ENCODE measurements at places on chromosomes 1 and 21. TPM values are rescaled to one million over a fixed set of nuclear protein-coding genes. Genes with fewer than 3 reads are reported as not detected.

DNA sequence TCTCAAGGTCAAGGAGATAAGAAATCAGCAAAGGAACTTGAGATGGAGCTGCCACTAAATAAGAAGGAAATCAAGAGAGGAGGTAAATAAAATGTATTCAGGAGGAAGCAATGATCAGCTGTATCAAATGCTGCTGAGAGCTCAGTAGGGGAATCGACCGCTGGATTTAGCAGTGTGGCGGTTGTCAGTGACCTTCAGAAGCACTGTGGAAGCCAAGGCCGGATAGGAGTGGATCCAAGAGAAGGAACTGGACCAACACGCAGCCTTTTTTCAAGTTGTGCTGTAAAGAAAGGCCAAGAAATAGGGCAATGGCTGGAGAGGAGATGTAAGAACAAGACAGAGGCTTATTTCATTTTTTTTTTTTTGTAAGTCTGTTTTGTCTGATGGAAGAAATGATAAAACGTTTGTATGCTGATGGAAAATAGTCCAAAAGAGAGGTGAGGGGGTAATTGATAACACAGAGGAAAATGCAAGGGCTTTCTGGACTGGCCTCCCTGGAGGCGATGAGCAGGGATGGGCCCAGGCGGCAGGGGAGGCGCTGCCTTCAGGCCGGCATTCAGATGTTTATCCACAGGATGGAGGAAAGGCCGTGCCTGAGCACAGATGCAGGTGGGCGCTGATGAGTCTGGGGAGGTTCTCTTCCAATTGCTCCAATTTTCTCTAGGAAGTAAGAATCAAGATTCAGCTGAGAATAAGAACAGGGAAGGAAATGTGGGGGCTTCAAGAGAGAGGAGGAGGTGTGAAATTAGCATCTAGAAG lies 17.5 kb upstream of the FAM43B start:
- no peak for DNase-seq

- DNase-seq: peak; percentile 89
Measured at GRCh38 chr1:203628201-203629015, 1.8 kb downstream of the ATP2B4 start.

DNA sequence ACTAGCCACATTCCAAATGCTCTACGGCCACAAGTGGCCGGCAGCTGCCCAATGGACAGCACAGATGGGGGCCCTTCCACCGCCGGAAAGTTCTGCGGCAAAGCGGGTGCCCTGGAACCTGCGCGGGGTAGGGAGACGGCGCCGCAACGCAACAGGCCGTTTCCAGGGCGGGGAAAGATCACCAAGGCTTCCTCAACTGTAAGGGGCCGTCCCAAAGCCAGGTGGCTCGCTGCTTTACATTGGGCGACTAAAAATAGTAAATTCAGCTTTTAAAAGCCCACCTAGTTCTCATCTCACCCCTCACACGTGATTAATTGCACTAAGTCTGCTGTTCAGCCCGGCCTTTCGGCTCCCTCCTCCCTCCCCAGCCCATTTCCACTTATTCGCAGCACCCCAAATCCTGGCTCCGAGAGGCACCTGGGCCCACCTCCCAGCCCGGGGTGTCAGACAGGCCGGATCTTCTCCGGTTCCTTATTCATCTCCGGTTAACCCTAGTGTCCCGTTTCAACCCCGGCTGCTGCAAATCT lies 643 bp downstream of the CFAP298 start:
- DNase-seq: peak; percentile 57

- DNase-seq: no peak
Measured at GRCh38 chr1:10768552-10768951, 27.9 kb downstream of the CASZ1 start.

The OR6Y1 gene
- total RNA-seq: not detected

The CD1D gene
- total RNA-seq: 0.77 TPM

The KLF17 gene
- total RNA-seq: not detected

The FCRL1 gene
- total RNA-seq: not detected

All from neural progenitor cell (in vitro differentiated cells).